HTR-8/SVneo (cell line): ENCODE measurements at places on chromosomes 4 and X.

DNA sequence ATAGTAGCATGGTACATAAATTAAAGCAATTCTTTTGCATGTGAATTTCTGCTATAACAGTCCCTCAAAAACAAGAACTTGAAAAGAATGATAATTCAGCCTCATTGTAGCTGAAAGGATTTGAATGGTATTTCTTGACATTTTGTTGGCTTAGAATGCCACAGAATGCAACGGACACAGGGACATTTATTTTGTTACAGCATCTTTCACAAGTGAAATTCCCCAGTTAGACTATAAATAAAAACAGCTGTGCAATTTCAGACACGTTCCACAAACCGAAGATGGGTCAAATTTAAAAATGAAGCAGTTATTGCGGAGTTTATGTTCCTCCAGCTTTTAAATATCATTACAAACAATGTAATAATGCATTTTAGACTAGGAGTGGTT, 82.8 kb upstream of the AMELX start:
- DNase-seq = no peak

GRCh38 chr4:125365731-125366130, 51.0 kb downstream of the FAT4 start:
- no peak for DNase-seq

DNA sequence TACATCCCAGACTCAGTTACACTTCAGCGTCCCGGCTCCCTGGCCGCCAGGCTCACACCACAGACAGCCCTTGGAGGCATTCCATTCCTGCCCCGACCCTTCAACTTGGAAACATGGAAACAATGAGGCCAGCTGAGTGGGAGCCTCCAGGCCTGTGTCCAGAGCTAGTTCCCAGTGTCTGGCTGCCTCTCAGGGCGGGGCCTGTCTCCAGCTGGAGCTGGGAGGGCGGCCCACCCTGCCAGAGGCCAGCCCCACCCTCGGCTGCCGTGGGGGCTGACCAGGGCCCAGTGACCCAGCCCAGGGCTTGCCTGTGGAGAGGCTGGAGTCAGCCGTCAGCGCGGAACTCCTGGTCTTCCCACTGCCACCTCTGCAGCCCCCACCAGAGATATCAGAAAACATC, 37.4 kb upstream of the SPON2 start:
- no peak for DNase-seq

DNA sequence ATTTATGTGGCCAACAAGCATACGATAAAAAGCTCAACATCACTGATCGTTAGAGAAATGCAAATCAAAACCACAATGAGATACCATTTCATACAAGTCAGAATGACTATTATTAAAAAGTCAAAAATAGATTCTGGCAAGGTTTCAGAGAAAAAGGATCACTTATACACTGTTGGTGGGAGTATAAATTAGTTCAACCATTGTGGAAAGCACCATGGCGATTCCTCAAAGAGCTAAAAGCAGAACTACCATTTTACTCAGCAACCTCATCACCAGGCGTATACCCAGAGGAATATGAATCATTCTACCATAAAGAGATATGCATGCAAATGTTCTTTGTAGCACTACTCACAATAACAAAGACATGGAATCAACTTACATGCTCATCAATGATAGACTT, 478.7 kb upstream of the GALNTL6 start:
- DNase-seq = no peak

DNA sequence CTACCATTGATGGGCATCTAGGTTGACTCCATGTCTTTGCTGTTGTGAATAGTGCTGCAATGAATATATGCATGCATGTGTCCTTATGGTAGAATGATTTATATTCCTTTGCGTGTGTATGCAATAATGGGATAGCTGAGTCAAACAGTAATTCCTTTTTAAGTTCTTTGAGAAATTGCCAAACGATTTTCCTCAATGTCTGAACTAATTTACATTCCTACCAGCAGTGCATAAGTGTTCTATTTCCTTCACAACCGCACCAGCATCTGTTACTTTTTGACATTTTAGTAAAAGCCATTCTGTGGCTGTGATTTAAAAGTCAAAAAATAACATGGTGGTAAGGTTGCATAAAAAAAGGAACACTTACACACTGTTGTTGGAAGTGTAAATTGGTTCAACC, 103.1 kb upstream of the FAM47B start:
- no peak for DNase-seq

DNA sequence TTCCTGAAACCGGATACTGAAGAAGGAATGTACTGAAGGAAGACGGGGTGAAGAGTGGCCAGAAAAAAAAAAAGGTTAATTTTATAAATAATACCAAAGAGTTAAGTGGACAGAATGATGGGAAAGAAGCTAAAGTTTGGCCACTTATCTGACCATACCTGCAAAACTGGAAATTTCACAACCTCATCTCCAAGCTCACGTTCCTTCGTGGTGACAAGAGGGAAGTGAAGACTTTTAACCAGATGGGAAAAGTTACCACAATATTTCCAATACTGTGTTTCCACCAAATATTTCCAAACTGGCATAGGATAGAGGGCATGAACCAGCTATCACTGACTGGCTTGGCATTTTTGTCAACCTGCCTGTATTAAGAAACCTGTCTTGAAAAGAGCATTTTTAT, 56.4 kb downstream of the MAML3 start:
- no peak for DNase-seq

- no peak for DNase-seq
These were observed 644.7 kb upstream of the BOD1L1 start for GRCh38 chr4:14272206-14272605.

GRCh38 chr4:127446427-127446885, 186.3 kb upstream of the INTU start:
- no peak for DNase-seq

DNA sequence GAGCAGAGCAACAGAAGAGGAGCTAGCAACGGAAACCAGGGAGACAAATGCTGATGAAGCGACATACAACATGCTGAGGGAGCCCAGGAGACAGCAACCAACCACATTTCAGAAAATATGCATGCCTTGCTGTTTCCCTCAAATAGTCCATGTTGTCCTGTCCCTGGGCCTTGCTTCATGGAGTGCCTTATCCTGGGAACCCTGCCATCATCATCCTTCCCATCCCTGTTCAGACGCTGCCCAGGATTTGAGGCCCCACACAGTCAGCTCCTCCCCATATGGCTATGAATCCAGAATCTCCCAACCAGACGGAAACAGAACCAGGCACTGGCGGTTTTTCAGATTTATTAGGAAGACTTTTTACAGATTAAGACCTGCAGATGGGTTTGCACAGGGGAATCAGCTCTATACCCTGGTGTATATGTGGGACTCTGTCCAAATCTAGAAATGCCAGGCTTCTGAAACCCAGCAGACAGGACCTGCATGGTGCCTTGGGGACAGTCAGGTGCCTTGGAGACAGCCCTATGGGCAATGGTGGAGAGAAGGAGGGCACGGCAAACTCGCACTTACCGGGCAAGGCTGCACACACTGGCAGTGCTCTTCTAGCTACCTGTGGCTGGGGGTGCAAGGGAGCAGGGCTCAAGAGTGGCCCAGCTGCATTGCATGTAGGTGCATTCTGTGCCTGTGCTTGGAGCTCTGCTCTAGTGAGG, 199.7 kb upstream of the MAMLD1 start:
- DNase-seq = no peak

DNA sequence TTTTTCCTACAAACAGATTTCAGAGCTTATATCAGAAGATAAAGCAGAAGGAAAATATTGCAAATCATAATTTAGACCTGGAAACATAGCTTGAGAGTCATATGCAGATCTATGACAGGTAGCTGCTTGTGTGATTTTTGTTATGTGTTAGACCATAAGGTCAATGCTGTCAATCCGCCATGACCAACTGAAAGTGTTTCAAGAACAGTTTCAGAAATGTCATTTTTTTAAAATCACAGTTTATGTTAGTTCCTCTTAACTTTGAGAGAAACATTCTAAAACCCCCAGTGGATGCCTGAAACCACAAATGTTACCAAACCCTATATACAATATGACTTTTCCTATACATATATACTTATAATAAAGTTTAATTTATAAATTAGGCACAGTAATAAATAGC, 391.3 kb upstream of the FAM241A start:
- DNase-seq = no peak
